ENCODE measurements at places on chromosomes 1 and 21.

DNA sequence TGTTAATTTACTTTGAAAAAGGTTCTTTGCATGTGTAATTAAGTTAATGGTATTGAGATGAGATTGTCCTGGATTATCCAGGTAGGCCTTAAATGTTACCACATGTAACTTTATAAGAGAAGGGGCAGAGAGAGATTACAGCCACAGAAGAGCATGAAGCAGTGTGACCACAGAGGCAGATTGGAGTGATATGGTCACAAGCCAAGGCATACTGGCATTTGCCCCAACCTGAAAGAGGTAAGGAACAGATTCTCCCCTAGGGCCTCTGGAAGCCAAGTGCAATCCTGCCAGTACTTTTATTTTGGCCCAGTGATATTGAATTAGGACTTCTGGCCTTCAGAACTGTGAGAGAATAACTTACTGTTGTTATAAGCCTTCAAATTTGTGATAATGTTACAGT, 23.0 kb downstream of the RNF2 start:
- DNase-seq = no peak

DNA sequence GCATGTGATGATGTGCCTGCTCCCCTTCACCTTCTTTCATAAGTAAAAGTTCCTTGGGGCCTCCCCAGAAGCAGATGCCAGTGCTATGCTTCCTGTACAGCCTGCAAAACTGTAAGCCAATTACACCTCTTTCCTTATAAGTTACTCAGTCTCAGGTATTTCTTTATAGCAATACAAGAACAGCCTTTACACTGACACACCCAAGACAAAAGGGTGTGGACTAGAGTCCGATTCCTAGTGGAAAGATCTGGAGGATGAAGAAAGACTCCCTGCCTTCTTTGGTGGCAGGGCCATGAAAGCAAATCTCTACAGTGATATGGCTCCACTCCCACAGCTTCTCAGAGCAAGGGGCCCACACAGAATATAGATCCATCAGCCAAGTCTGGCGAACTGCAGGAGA, 209.7 kb upstream of the ST6GALNAC5 start:
- no peak for DNase-seq

GRCh38 chr1:53291574-53291973, 36.3 kb downstream of the LRP8 start:
- no peak for DNase-seq

- DNase-seq = no peak
These were observed 10.2 kb downstream of the FLG2 start for GRCh38 chr1:152349611-152350010.

DNA sequence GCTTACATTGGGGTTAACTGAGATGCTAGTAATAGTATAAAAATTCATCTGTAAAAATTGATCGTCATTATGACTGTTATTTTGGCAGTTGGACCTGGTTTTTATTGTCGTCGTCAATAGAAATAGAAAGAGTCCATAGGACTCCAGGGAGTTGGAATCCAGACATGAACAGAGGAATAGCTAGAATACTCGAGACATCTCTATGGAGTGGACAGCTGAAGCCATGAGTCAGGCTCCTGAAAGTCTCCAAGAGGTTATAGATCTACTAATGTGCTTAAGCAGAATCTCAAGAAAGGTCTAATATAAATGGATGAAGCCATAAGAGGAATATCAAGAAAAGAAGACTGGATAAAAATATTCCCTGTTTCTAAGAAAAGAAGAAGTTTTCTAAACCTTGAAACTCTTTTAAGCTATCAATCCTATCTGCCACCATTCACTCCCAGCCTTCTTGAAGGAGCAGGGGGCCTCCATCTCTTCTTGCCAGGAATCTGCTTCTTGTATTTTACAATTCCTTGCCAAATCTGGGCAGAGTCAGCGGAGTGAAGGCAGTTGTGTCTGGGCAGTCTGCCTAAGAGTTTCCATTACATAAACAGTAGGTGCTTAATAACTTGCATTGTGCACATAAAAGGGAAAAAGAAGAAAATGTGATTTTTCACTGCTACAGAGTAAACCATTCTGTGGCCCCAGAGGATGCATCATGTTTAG, 163.3 kb downstream of the ST6GALNAC5 start:
- no peak for DNase-seq

GRCh38 chr21:28699596-28700259, 292.9 kb downstream of the LTN1 start:
- DNase-seq = no peak

DNA sequence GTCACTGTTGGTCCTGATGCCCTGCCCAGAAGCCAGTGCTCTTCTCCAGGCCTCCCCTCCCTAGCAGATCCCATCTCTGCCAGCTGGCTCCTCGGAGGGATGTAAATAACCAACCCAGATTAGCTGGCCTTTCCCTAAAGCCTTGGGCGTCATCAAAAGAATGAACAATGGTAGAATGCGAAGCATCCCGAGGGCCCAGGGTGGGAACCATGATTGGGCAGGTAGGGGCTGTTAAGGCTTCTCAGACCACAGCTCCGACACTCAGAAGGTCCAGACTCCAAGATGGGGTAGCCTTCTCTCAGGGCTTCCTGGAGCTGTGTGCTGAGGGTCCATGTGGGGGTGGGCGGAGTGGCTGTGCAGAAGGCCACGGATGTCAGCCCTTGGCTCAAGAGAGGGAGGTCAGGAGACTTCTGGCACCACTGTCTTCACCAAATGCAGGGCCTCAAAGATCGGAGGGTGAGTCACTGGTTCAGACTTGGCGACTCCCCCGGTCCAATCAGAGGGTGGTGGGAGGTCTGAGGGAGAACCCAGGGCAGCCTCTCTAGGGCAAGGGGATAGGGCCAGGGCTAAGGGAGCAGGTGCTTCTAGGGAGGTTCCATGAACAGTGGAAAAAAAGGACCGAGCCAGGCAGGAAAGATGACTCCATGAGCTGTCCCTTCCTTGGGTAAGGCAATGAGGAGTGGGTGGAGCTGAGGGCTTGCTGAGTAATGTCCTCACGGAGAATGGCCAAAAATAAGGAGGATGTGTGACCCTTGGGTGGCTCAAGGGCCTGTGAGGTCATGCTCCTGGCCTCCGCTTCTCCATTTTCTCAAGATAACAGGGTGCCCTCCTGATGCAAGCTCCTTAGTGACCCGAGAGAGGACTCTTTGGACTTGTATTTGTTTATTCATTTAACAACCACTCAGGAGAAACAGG, 58.4 kb upstream of the EPS8L3 start:
- no peak for DNase-seq

DNA sequence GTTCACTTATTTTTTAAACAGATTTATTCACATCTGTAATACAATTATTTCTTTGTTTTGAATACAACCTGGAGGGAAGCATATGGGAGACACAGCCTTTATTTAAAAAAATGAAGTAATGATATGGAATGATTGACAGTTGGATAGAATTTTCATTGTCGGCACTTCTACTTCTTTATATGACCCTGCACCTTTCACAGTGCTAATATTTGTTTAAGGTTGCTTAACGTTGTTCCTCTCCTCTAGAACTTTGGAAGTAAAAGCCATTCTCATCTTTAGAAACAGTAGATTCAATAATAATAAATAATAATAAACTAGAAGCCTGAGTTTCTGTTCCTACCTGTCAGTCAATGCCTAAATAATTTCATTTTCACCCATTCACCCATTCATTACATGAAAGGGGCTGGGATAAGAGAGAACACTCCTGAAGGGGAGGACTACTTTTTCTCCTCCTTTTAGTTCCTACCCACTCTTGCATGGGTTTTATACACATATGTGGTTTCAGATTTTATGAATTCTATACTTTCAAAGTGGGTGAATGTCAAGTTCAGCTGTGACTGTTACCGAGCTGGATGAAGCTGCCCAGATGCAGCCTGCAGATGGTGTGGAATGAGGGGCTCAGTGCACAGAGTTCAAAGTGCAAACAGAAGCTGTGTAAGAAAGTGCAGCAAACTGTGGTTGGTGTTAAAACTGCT, 9.4 kb downstream of the RUNX1 start:
- DNase-seq = no peak

DNA sequence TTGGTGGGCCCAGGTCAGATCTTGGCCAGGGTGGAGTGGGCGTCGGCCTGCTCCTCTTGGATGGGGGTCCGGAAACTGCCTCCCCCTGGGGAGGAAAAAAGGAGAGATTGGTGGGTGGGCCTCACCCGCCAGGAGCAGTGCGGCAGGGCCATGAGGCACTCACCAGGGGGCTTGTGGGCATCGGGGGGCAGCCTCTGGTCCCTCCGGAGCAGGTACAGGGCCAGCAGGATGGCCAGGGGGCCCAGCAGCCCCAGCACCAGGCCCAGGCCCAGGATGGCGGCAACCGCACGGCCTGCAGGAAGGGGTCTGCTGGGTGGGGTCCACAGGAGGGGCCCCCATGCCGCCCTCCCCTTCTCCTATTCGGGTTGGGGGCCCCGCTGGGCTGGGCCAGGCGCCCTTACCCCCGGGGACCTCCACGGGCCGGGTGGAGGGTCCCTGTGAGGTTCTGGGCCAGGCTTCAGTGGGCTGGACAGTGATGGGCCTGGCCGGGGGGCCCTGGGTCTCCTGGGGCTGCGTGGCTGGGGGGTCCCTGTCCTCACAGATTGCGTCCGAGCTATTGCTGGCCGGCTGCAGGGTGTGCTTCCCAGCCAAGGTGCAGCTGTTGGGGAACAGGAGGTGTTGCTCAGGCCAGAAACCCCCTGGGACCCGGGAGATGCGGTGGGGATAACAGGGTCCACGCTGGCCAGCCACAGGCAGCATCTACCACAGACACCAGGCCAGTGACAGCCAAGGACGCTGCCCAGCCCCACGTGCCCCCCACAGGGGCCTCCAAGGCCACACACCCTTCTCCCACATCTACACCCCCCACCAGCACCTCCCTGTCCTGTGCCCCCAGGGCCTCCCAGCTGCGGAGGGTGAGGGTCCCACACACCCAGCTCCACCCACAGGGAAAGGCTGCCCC, 2.2 kb downstream of the TNFRSF4 start:
- no peak for DNase-seq

DNA sequence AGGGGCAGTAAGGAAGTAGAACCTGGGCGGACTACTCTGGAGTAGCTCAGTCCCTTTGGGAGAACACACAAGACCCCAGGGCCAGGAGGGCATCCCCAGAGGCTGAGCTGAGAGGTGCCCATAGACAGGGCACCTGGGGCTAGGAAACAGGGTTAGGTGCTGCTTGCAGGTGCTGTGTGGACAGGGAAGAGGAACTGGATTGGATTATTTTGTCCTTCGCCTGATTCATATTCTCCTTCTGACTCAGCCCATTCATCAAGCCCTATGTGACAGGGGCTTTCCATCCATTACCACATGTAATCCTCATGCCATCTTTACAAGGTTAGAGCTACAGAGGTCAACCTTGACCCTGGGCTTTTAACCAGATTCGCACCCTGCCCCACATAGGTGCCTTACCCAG, 183.9 kb downstream of the C1orf94 start:
- no peak for DNase-seq

- no peak for DNase-seq
These were observed 149.4 kb upstream of the LMO4 start for GRCh38 chr1:87179076-87179810.

- DNase-seq = no peak
These were observed 9.1 kb downstream of the YBEY start for GRCh38 chr21:46295177-46295770.

DNA sequence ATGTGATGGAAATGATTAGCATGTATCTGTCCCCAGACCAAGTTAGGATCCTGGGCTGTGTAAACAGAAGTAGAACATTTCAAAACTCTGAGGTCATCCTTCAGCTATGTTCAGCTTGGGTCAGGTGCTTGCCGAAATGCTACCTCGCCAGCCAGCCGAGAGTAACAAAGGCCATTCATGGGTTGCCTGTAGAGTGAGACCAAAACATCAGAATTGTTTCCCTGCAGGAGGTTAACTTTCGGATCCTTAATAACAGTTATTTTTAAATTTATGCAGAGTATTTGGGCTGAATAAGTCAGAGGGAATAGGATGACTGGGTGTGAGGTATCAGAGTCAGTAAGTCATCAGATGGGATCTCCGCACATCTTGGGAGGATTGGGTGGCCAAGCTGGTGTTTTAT, 35.6 kb downstream of the SMYD2 start:
- no peak for DNase-seq

- no peak for DNase-seq
These were observed 23.9 kb downstream of the ACOT11 start for GRCh38 chr1:54571803-54572541.

GRCh38 chr1:212089560-212090163, 54.1 kb downstream of the DTL start:
- no peak for DNase-seq

DNA sequence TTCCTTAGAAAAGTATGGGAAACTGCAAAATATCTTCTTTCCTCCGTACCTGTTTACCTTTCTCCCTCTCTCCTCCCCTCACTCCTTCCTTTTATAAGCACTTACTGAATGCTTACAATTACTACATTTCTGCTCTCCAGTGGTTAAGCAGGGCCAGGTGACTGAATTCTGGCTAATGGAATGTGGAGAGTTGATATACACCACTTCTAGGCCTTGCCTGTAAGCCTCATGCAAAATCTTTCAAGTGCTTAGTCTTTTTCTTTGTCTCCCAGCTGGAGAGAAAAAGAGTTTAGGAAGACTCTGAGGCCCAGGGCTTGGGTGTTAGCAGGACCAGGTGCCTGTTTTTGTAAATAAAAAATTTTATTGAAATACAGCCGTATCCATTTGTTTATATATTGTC, 77.7 kb upstream of the CACNA1E start:
- no peak for DNase-seq

DNA sequence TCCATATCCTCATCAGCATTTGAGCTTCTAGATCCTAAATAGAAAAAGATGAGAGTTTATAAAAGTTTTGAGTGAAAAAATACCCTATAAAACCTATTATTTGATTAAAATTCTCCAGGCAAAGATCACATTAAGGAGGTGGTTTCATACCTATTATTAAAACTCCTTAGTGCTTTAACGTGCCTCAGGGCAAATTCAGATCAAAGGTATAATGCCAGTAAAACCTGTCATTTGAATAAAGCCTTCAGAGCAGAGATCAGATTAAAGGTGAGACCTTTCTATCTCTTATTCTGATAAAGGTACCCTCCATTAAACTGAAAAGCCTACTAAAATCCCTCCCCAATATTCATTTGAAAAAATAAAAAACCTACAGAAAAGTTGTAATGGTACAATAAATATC, 34.3 kb upstream of the TRIM33 start:
- no peak for DNase-seq

DNA sequence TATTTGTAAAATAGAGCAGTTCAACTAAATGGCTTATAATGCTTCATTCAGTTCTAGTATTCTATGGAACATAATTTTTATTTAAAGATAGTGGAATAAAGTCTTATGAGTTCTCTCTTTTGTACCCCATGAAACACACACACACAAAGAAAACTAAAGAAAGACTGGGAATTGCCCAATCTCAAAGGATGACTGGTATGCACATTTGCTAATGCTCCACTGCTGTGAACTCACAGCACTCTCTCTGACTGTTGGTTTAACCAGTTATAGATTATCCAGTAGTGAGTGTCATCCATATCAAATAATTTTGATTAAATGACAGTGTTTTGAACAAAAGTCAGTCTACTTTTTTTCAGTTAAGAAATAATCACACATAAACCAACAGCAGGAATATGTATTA, 1082.4 kb upstream of the B3GALT2 start:
- no peak for DNase-seq

GRCh38 chr1:19661721-19662228, 2.9 kb upstream of the HTR6 start:
- no peak for DNase-seq

Measured in brain pericyte (primary cell).